ENCODE measurements at places on chromosomes 6 and 20. TPM values are rescaled to one million over a fixed set of nuclear protein-coding genes. Genes with fewer than 3 reads are reported as not detected.

NRSN1 gene
- total RNA-seq: not detected

TDRD6 gene
- 0.66 TPM for total RNA-seq

GABRR1 gene
- total RNA-seq: not detected

RAE1 gene
- 26.9 TPM for total RNA-seq

PRND gene
- total RNA-seq: not detected

SPO11 gene
- total RNA-seq: not detected

COL9A1 gene
- total RNA-seq: 0.32 TPM

ESR1 gene
- total RNA-seq: 67.5 TPM

ARMH2 gene
- total RNA-seq: not detected

RNF39 gene
- total RNA-seq: 40.0 TPM

Data from breast epithelium (tissue), 4 donors.